Activated B cell treated with CpG ODN at 0.5 μM for 24 hours (primary cell): ENCODE measurements at places on chromosomes 2 and 18. TPM values are rescaled to one million over a fixed set of nuclear protein-coding genes. Genes with fewer than 3 reads are reported as not detected.

Gene IL1R1
- not detected in 2 replicates for total RNA-seq

Gene PLCL1
- 0.04 TPM in 1 of 2 replicates, not detected in the other for total RNA-seq

Gene OXER1
- total RNA-seq, result 1.9 and 2.1 TPM in 2 replicates

Gene MAP2
- total RNA-seq, result 1.4 and 1.9 TPM in 2 replicates

Gene HADHB
- 62.4 and 65.6 TPM in 2 replicates for total RNA-seq

Gene M1AP
- not detected in 2 replicates for total RNA-seq

Gene HTR2B
- not detected in 2 replicates for total RNA-seq

DNA sequence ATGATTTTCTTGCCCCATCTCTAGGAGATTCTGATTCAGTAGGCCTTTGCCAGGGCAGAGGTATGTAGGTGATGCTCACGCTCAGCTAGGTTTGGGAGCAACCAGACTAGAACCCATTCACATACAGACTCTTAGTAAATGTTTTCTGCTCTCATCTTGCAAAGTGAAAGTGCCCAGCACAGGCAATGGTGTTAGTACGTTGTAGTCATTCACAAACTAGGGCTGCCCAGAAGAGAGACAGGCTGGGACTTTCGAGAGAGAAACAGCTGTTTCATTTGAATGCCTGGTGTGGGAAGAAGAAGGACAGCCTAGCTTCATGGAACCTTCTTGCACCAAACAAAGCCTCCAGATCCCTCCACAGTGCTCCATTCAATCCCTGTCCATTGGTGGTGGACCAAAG is 19.4 kb downstream of the DDX18 start:
- DNase-seq, result no peak

DNA sequence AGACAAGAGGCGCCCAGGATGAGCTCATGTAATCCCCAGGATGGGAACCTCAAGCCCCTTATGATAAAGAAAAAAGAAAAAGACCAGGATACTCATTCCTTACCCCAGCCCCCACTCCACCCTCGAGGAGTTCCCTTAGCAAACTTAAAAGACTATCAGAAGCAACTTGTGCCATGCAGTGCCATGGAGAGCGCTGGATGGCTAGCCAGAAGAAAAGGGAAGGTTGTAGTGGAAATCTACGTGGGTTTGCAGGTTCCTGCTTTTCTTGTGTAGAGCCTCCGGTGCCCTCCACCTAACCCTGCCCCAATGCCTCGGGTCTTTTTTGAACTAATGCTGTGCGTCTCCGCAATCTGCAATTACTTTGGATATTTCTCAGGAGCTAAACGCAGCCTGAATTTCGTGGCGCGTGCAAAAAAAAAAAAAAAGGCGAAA is 16.2 kb upstream of the BCL11A start:
- no peak for DNase-seq

GRCh38 chr2:35199298-35199697 is 1156.3 kb upstream of the CRIM1 start:
- no peak for DNase-seq

DNA sequence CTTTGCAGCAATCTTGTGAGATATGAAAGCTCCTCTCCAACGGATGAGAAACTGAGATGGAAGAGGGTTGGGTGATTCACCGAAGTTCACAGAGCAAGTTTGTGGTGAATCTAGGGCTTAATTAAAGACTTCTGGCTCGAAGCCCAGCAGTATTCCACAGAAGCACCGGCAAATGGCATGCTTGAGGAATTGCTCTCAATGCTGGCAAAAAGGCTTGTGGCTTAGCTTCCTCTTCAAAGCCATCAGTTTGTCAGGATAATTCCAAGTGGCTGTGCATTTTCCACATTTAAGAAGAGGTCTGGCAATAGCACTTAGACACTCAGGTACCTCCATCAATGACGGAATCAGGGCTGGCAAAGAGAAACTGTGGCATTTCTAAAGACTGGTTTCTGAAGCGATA is 98.7 kb upstream of the SLC66A3 start:
- no peak for DNase-seq

DNA sequence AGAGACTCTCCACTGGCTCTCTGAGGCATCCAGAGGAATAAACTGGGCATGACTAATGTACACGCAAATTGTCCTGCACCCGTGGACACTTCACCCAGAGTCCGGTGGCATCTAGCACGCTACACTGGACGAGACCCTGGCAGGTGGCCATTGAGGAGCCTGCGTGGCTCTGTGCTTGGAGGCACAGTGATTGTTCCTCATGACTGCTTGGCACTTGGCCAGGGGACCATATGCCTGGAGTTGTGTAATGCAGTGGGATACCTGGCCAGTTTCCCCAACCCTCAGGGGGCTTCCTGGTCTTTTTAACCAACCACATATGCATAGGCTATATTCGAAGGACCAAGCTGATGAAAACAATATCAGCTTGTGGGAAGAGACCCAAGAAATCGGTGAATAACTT is 66.6 kb downstream of the MTCL1 start:
- no peak for DNase-seq

DNA sequence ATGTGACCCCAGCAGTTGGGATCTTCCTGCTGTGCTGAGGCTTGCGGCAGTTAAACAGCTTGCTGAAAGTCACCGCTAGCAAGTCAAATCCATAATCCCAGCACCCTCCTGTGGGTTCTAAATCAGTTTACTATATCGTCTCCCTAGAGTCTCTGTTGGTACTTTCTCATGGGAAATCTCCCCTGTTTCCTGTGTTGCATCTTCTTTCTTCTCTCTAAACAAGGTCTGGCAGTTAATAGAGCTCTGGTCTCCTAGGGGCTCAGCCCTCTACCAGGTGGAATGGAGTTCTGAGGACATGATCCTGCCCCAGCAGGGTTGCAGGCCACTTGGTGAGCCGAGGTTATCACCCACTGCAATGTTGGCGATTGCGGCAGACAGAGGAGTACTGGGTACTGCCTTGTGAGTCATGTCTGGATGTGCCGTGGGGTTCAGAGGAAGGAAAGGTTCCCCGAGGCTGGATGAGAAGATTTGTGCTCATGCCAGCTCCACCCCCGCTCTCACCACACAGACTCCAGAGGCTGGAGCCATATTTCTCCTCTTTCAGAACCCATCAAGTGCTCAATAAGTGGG is 59.4 kb upstream of the SIX2 start:
- no peak for DNase-seq

DNA sequence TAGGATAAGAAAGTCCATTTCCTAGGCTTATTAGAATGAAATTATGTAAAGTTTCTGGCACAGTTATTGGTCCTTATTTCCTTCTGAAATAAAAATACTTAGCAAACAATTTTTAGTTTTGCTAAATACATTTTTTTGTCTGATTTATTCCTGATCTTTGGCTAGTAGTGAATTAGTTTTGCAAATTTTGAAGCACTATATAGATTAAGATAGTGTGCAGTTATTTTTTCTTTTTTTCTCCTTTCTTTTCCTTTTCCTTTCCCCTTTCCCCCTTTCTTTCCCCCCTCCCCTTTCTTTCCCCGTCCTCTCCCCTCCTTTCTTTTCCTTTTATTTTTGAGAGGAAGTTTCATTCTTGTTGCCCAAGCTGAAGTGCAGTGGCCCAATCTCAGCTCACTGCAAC is 59.7 kb downstream of the BIRC6 start:
- DNase-seq, result no peak

DNA sequence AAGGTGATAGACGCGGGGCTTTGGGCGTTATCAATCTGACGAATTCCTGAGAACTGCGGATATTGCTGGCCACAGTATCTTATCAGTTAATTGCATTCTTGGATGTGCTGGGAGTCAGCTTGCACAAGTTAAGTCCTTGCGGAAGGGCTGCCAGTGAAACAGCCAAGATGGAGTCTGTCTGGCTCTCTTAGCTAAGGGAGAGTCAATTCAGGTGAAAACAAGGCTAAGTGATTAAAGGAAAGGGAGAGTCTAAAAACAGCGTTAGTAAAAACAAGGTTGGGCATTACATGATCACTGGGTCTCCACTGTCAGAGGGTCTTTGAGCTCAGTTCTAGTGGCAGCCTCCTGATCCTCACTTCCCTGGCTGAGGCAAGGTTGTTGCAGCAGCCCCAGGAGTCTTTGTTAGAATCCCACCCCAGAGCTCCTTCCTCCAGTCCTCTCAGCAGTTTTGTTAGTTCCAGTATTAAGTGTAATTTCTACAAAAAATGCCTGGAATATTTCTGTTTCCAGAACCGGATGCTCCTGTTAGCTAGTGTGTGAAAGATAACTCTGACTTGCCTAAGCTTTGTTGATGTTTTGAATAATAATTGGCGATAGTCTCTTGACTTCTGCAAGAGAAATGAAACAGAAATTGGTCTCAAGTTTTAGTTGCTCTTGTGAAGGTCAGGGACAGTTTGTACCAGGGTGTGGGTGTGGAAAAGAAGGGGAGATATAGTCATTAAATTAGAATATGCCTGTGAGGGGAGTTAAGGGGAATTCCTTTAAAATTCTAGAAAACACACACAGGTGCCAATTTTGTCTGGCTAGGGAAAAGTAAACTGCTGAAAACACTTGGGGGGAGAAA is 10.6 kb downstream of the CFLAR start:
- no peak for DNase-seq

GRCh38 chr18:686339-687111 is 25.9 kb downstream of the ENOSF1 start:
- no peak for DNase-seq

DNA sequence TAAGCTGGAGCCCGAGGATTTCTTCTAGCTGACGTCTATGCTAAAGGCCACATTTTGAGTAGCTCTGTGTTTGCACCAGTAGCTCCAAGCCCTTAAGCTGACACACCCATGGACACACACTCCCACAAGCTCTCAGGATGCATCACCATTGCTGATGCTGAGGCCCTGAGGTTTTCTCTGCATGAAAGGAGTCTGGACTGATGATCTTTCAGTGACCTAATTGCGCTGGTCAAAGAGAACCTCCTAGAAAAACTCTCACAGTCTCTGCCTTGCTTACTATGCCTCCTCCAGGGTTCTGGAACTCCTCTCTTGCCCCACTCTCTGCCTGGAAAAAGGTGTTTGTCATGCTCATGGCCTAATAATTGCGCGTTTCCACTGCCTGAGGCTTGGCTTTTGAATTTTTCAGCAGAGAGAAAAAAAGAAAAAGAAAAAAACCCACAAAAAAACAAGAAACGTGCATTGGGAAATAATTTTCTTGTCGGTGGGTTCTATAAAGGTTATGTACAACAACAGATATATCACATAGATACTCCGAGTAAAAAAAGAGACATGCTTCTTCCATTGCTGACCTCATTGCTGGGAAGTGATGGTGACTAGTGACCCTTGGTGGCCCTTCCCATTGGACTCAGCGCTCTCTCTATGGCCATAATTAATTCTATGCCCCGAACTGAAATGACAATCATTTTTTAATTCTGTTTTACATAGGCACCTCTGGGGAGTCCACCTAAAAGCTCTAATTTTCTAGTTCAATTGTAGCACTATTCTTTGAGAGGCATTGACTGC is 297.0 kb downstream of the TDRD15 start:
- DNase-seq, result no peak

GRCh38 chr2:146108993-146109392 is 1589.1 kb upstream of the ZEB2 start:
- no peak for DNase-seq

- no peak for DNase-seq
These were observed 684.6 kb upstream of the FANCL start for GRCh38 chr2:58925676-58926081.

GRCh38 chr2:195561116-195561921 is 95.7 kb upstream of the SLC39A10 start:
- no peak for DNase-seq

DNA sequence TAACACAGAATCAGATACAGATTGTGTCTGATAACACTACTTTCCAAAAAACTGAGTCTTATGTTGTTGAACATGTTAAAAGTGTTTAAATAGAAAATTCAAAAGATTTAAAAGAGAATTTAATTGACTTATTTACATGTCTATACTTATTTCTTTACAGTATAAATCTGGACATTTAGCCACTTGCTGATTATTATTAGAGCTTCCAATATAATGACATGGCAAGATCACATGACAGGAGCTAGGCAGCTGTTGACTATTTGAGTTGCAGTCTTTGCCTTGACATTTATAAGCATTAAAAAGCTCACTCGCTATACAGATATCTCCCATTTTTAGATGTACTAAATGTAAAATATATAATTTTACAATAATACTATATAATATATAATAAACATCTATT is 6.4 kb upstream of the TMEFF2 start:
- no peak for DNase-seq

DNA sequence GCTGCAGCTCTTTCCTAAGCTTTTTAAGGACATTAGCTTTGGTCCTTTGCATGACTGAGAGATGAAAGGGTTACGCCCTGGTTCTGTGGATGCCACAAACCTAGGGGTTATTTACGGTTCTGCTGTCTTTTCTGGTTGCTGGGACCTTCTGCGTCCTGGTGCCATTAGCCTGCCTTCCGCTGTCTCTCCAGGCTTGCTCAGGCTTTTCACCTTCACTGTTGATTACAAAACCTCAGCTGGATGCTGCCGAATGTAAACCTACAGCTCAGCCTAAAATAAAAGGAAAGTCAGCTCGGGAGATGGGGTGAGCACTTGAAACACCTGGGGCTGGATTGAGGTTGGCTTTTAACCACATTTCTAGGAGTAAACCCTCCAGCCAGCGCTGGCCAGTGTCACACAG is 130.9 kb upstream of the ARHGAP28 start:
- DNase-seq, result no peak

GRCh38 chr2:98623657-98624056 is 15.3 kb downstream of the UNC50 start:
- DNase-seq, result no peak

GRCh38 chr2:85791704-85792565 is 38.1 kb downstream of the ATOH8 start:
- no peak for DNase-seq

- DNase-seq, result no peak
These were observed 621.3 kb downstream of the XIRP2 start for GRCh38 chr2:167509586-167509985.

DNA sequence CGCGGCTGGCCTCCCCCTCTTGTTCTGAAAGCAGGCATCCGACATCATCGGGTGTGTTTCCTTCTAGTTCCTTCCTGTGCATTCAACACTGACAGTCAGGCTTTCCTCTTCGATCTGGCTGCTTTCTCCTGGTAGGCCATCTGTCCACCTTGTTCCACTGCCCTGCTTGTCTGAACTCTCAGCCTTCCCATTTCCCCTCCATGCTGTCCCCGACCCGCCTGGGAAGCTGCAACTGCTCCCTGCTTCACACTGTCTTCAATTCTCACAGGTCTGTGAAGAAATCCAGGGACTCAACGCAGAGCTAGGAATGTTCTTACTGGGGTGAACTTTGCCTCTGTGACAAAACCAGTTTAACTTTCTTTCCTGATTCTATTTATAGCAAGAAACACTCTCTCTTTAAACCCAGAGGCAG is 43.0 kb downstream of the KIF3C start:
- DNase-seq, result no peak

GRCh38 chr2:119291588-119292167 is 68.0 kb downstream of the STEAP3 start:
- DNase-seq, result no peak

DNA sequence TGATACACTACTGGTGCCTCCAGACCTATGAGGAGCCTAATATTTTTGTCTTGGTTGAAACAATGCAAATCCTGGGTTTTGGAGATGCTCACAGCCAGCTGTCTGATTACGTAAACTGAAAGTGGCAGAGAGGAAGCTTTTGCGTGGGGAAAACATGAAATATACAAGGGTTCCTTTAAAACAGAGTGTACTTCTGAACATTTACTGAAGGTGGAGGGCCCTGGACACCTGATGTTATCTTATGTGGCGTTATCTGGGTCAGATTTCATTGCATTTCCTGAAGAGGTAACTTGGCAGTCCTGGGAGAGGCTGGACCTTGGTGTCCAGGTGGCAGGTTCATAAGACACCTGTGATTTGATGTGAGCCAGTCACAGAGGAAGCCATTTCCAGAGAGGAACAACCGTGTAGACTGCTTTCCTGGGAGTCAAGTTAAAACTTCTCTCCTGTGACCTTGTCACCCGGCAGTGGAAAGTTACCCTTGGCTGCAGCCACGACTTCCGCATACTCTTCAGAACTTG is 105.0 kb downstream of the NEDD4L start:
- no peak for DNase-seq
